ENCODE measurements at places on chromosomes 16 and 17.

- peak; percentile 51 for DNase-seq
Measured at GRCh38 chr17:17641621-17642409, 39.4 kb upstream of the RAI1 start.

DNA sequence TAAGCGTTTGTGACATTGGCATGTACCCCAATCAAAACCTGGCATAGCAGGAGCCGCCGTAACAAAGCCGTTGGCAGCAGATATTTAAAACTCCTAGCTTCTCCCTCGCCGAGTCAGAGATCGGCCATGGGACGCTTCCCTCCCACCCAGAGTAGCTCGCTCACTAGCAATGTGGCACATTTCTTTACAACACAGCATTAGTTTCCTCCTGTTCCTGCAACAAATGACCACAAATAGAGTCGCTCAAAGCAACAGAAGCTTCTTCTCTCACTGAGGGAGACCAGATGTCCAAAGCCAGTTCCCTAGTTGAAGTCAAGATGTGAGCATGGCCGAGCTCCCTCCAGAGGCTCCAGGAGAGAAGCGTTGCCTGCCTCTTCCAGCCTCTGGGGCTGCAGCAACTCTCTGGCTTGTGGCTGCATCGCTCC lies 106.7 kb downstream of the RBFOX3 start:
- no peak for DNase-seq

DNA sequence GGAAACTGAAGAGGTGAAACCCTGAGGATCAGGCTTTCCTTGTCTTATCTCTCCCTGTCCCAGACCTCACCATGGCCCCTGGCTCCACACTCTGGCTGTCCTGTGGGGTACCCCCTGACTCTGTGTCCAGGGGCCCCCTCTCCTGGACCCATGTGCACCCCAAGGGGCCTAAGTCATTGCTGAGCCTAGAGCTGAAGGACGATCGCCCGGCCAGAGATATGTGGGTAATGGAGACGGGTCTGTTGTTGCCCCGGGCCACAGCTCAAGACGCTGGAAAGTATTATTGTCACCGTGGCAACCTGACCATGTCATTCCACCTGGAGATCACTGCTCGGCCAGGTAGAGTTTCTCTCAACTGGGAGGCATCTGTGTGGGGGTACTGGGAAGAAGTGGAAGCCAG lies 1.4 kb downstream of the CD19 start:
- no peak for DNase-seq

- peak; percentile 54 for DNase-seq
Measured at GRCh38 chr17:40399185-40399584, 18.5 kb downstream of the TOP2A start.

DNA sequence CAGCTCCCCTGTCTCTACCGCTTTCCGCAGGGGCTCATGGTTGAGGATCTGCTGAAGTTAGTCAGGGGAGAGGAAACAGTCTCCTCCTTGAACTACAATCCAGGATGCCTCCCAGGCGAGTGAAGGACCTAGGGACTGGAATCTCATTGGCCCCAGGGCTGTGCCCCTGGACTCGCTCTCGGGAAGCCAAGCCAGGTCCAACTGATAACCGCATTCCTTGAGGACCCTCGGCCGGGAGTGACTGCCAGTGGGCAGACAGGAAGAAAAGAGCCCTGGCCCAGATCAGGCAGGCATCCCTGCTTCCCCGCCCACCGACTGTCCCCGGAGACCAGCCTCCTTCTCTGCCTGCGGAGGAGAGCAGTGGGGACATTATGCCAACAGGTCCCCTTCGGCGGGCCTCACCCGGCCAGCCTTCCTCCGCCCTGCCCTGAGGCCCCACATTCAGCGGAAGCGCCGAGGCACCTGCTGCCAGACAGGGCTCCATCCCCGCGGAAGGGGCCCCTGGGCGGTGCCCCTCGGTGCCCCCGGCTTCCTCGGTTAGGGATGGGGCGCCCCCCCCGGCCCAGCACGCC lies 776 bp downstream of the LRRC75A start:
- DNase-seq = no peak

DNA sequence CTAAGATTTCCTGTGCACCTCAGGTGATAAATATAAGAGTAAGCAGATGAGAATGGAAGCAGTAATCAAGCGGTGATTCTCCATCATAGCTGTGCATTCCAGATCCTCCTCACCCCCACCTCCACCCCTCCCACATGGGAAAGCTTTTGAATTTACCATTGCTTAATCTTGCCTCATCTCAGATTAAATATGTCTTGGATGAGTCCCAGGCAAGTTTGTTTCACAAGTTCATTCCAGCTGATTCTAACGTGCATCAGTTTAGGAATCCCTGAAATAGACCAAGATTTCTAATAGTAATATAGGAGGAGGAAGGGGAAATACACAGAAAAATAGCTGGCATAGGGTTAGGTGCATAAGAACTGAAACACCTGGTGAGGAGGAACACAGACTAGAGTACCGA lies 396.2 kb upstream of the KIF2B start:
- no peak for DNase-seq

- no peak for DNase-seq
Measured at GRCh38 chr17:29331708-29332085, 37.7 kb upstream of the NUFIP2 start.

DNA sequence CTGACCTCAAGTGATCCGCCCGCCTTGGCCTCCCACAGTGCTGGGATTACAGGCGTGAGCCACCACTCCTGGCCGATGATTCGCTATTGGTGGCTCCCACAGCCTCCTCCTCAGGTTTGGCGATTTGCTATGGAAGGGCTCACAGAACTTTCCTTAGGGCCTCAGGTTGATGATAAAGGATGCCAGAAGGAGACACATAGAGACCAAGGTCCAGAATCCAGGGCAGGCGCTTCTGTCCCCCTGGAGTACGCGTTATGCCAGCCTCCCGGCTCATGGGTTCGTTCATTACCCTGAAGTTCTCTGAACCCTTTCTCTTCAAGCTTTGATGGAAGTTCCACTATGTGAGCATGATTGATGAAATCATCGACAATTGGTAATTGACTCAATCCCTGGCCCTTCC lies 19.9 kb downstream of the LGALS3BP start:
- no peak for DNase-seq

DNA sequence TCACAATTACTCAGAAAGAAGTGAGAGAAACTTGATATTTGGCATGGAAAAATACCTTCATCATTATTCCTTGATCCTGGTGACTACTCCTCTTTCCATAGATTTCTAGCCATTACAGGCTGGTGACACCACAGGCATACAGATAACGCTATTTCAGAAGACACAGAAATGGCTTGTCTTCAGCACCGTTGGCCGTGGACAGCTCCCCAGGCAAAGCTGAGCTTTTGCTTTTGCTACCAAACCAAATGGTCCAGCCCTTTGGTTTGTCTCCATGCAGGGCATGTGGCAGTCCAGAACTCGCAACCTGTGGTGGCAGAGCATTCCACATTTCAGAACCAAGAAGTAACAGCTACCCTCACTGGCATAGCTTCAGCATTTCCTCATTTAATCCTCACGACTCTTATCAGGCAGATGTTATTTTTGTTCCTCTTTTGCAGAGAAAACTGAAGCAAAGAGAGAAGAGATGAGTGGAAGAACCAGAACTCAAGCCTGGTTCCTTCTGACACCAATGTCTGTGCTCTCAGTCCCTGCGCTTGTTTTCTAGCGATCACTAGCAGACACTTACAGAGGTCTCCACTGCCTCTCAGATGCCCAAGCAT lies 55.5 kb downstream of the HS3ST4 start:
- no peak for DNase-seq

- DNase-seq = no peak
Measured at GRCh38 chr16:31360251-31360650, 5.3 kb downstream of the ITGAX start.

- peak; percentile 78 for DNase-seq
Measured at GRCh38 chr17:81097134-81097942, 62.4 kb downstream of the BAIAP2 start.

DNA sequence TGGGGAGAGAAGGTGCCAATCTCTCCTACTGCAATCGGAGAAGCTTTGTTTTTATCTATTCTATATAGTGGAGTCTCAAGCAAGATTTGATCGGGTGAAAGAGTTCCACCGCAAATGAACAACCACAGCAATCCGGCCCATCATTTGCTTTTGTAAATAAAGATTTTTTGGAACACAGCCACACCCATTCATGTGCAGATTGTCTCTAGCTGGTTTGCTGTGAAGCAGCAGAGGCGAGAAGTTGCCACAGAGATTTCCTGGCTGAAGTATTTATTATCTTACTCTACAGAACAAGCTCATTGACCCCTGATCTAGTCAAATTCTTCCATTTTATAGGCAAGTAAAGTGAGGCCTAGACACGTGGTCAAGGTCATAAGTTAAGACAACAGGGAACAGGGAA lies 195.5 kb upstream of the TNRC6C start:
- no peak for DNase-seq

- no peak for DNase-seq
Measured at GRCh38 chr16:86347916-86348555, 162.3 kb upstream of the FOXF1 start.

DNA sequence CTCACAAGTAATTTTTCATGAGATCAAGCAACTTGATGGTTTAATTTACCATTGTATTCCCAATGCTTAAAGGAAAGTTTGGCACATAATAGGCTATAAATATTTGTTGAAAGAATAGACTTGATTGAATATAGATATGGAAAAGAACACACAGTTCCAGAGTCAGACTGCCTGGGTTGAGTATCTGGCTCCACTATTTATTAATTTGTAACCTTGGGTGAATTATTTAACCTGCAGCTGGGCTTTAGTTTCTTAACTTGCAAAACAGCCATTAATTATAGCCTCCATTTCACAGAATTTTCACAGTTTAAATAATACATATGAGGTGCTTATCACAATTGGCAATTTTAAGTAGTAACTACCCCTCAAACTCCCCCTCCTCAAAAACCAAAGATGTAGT lies 73.6 kb downstream of the NCOR1 start:
- no peak for DNase-seq

DNA sequence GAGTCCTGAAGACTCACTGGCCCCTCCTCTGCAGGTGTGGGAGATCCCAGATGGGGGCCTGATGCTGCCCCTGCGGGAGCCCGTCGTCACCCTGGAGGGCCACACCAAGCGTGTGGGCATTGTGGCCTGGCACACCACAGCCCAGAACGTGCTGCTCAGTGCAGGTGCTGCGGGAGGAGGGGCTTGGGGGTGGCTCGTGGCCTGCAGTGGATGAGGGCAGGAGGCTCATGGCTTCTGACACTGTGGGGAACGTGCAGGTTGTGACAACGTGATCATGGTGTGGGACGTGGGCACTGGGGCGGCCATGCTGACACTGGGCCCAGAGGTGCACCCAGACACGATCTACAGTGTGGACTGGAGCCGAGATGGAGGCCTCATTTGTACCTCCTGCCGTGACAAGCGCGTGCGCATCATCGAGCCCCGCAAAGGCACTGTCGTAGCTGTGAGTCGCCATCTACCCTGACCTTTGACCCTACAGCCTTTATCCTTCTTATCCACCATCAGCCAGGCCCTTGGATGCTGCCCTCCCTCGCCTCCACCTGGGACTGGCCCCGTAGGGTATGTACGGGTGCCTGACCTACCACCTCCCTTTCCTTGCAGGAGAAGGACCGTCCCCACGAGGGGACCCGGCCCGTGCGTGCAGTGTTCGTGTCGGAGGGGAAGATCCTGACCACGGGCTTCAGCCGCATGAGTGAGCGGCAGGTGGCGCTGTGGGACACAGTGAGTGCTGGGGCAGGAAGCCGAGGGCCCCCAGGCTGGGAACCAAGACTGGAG lies 3.6 kb downstream of the CORO1A start:
- DNase-seq = no peak

- DNase-seq = peak; percentile 46
Measured at GRCh38 chr17:43576563-43577229, 30.6 kb upstream of the ETV4 start.

GRCh38 chr17:43456661-43457361 lies 27.0 kb upstream of the DHX8 start:
- peak; percentile 65 for DNase-seq

DNA sequence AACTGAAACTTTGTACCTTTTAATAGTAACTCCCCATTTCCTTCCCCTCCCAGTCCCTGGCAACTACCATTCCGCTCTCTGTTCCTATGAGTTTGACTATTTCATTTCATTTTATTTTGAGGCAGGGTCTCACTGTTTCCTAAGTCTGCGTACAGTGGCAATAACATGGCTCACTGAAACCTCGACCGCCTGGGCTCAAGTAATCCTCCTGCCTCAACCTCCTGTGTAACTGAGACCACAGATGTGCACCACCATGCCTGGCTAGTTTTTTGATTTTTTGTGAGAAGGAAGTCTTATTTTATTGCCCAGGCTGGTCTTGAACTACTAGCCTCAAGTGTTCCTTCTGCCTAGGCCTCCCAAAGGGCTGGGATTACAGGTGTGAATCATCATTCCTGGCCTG lies 808.1 kb downstream of the CDH11 start:
- no peak for DNase-seq

- DNase-seq = no peak
Measured at GRCh38 chr16:69324013-69324531, 6.3 kb downstream of the PDF start.

GRCh38 chr17:27343294-27343693 lies 49.4 kb downstream of the WSB1 start:
- no peak for DNase-seq

DNA sequence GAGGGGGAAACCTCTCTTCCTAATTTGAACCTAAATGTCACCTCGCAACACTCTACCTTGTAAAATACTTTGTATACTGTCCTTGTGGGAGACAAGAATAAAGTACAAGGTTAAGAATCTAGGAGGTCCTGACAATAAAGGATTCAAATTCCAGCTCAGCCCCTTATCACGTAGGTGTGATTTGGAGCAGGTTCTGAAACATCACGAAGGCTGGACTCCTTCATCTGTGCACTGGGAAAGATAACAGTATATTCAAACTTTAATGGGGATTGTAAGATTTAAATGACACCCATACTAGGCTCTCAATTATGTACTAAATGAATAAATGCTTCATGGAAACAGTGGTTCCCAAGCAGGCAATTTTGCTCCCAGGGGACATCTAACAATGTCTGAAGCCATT lies 2.1 kb downstream of the TXNDC11 start:
- DNase-seq = no peak

DNA sequence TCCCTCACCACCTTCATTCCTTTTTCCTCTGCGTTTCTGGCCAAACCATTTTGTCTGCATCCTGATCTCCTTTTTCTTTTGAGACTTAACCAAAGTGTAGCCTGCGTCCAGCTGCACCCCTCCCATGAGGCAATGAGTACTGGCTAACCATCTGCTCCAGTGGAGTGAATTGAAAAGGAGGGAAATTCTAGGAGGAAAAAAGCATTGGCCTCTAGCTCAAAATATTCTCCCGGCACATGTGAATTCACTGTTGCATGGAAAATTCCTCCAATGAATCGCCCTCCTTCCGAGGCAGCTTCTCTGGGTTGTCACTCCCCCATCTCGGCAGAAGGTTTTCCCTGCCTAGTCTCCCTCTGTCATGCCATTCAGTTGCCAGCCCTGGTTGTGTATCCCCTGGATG lies 5.6 kb downstream of the RAP1GAP2 start:
- DNase-seq = no peak
